Psoas muscle (tissue), 8 donors: ENCODE measurements at places on chromosomes 16 and 17. TPM values are rescaled to one million over a fixed set of nuclear protein-coding genes. Genes with fewer than 3 reads are reported as not detected.

ACSM2A gene
- total RNA-seq, result 0.24 TPM

DNA sequence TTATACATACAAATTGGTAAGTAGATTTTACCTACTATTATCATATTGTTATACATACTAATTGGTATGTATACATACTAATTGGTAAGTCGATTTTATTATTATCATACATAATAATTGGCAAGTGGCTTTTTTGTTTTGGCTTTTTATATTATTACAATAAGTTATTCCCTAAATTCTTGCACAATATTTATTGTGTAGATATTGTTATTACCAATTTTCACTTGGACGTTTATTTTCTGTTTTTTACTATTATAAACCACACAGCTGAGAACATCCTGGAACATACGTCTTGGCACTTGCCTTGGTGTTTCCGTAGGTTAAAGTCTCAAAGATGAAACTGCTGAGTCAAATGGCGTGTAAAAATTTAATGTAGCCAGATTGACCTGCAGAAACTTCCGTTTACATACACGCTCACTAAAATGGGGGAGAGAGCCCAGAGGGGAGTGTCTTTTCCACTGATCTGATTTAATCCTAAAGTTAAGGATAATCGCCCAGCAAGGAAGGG lies 18.9 kb downstream of the GNGT2 start:
- no peak for DNase-seq

MT3 gene
- total RNA-seq, result 10.5 TPM

- DNase-seq, result peak; percentile 82
These were observed 73.1 kb downstream of the CCDC182 start for GRCh38 chr17:57671667-57672632.

MYO15A gene
- 0.76 TPM for total RNA-seq

DNA sequence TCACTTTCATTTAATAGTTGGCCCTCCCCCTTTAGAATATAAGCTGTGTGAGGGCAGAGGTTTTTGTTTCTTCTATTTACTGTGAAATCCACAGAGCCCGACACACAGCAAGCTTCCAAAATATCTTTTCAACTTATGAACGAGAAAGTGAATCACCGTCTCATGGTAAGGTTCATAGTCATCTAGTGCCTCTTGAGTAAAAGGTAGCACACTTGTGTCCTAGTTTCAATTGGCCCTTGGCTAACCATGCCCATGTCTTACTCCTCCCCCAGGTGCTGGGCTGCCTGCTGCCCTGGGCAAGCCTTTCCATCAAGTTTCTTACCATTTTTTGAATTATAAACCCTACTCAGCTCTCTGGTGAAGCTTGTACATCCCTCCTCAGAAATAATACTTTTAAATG lies 12.4 kb upstream of the GP2 start:
- DNase-seq, result no peak

- DNase-seq, result no peak
These were observed at the start of gene C1QTNF8 for GRCh38 chr16:1096169-1097082. C1QTNF8 (minus strand) TSS chr16:1096244; CDS start chr16:1094922, 1,322 bp downstream.

TGFB1I1 gene
- 8.3 TPM for total RNA-seq

DNA sequence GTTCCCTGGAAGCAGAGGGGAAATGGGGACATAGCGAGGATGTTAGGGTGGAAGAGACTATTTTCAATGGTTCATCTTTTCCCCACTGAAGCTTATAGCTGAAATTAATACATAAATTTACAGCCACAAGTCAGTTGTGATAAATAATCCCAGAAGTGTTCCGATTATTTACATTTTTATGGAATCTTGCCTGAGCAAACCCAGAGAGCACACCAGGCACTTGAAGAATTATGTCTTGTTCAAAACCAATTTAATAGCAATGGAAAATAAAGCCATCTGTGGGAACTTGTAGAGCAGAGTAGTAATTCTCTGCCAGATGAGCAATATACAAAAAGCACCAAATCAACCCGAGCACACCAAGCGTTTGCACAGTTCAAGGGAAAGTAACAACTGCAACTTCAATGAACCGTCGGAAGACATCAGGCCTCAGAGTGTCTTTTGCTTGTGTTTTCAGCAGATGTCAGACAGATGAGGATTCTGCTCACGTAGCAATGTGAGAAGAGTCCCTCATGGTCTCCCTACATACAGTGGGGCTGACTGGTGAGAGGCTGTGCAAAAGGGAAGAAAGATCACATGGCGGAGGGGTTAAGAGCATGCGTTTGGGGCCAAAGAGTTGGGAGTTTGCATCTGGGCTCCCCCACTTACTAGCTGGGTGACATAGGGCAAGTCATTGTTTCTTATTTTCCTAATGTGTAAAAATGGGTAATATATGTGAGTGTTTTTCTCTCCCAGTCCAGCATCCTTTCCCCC lies 148.7 kb upstream of the HS3ST2 start:
- DNase-seq, result no peak
